Muscle of leg (tissue), 16 donors: ENCODE measurements at places on chromosomes 1 and 21.

DNA sequence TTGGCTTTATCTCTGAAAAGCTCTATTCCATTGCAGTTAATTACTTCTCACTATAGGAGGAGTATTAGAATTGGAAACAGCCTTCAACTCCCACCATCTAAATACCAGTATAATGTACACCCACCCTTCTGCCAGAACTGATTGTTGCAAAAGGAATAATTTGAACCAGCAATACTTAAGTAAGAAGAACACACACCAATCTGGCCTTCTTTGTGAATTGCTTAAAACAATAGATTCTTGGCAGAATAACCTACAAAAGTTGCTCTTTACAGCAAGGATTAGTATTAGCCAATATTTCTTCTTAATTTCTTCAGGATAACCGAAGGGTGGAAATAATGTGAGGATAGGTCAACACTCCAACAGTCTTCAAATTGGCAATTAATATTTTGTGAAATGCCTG is 54.9 kb upstream of the ADAMTS5 start:
- DNase-seq = peak; percentile 22

DNA sequence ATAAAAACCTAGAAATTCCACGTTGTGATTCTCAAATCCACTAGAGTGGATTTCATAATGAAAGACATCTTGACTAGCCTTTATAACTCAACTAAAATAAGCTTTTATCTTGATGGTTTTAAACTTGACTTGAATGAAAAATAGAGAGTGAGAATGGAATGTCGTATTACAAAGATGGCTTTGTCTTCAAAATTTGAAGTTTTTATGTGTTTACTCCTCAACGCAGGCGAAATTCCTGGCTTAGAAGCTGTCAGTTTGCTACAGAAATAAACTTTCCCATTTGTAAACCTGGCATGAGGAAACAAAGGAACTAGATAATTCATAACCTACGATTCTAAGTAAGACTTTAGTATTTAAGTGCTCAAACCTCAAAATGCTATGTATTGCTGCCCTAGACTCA is 90.0 kb upstream of the KRTAP19-8 start:
- DNase-seq = no peak

DNA sequence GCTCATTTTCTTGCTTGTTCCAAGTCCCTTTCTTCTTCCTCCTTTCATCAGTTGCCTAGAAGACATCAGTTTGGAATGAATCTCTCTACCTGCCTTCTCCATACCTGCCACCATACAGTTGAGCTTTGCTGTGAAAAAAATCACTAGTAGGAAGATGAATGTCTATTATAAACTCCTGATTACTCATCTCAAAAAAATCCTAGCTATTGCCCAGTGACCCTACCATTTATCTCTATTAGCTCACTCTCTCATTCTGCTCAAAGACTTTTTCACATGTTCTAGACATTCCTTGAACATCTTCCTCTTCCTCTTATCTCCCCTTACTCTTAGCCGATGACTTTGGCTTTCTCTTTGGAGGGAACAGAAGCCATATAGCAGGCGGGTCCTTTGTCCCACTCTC is 49.7 kb upstream of the HMGB4 start:
- DNase-seq = no peak

DNA sequence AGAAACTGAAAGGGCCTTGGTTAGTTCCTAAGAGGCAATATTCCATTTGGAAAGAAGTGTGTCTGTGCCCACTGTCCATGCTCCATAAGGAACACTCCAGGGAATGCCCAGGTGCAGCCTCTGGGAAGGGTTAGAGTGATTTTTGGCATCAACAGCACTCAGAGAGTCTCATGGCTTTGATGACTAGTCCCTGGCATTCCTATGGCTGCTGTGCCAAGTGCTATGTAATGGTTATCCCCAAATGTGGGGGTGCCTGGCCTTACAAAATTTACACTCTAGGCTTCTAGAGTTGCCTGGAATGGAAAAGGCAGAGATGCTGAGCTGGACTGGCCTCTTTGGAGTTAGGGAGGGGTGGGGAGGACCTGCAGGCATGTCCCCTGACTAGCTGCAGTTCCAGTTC is 75.0 kb upstream of the BCAR3 start:
- no peak for DNase-seq

DNA sequence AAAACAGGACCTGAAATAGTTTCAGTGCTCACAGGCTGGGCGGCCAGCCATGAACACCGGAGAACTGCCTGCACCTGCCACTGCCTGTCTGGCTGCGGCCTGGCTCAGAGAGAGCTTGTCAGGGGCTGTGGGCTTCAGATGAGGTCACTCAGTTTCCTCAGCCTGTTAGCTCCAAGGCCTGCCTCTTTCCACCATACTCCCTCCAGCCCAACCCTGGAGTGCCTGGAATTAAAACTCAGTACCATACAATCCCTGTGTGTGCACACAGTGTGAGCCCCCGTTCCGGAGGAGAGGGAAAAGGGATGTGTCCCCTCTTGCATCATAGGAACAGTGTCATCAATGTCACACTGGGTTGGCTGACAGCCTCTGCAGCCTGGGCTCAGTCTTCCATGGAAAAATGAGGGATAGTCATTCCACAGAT is 16.2 kb downstream of the CACNA1S start:
- DNase-seq = peak; percentile 86

DNA sequence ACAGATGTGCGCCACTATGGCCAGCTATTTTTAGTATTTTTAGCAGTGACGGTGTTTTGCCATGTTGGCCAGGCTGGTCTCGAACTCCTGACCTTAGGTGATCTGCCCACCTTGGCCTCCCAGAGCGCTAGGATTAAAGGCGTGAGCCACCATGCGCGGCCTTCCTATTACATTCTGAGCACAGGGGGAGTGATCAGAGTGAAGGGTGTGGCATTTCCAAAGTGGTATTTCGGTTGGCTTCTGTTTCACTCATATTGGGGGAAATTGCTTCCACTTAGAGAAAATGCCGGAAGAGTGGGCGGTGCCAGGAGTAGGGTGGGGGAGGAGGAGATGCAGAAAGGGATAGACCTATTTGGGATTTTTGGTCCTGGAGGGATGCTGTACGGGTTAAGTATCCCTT is 4.3 kb downstream of the PIK3CD start:
- DNase-seq = no peak

- peak; percentile 52 for DNase-seq
These were observed 250.1 kb downstream of the KAZN start for GRCh38 chr1:14848625-14849024.

DNA sequence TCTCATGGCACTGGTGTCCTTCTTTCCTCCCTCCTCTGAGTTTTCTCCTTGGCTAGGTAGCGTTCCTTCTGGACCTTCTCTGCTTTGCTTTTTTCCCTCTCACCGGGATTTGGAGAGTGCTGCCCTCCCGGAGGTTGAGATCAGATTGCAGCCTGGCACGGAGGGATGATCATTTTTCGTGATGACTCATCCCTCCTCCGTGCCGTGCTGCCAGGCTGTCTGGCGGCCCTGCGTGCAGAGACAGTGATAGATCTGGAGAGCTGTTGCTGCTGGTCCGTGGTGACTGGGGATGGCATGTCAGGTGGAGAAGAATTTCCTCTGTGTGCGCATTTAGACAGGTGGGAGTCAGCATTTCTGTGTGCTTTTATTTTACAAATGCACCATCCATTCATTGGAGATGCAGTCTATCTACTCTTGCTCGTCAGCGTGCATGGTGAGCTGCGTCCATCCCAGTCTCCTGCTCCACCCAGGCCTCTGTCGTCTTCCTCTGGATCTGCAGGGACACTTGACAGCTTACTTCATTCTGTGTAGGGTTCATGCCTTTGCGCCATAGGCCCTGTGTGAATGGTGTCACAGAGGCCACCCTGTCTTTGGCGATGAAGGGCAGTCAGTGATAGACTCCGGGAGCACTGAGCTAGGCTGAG is 104.4 kb downstream of the PCBP3 start:
- peak; percentile 51 for DNase-seq

- no peak for DNase-seq
These were observed 20.7 kb downstream of the IRF2BP2 start for GRCh38 chr1:234589064-234589800.

GRCh38 chr1:243477731-243478290 is 222.0 kb downstream of the SDCCAG8 start:
- no peak for DNase-seq

- no peak for DNase-seq
These were observed at the start of gene ACTRT2 for GRCh38 chr1:3021233-3021671. Gene ACTRT2, plus strand, starts transcription at chr1:3021467. Its CDS starts 220 bp downstream, at chr1:3021687.

GRCh38 chr1:153799016-153799415 is 23.8 kb downstream of the SLC27A3 start:
- no peak for DNase-seq

DNA sequence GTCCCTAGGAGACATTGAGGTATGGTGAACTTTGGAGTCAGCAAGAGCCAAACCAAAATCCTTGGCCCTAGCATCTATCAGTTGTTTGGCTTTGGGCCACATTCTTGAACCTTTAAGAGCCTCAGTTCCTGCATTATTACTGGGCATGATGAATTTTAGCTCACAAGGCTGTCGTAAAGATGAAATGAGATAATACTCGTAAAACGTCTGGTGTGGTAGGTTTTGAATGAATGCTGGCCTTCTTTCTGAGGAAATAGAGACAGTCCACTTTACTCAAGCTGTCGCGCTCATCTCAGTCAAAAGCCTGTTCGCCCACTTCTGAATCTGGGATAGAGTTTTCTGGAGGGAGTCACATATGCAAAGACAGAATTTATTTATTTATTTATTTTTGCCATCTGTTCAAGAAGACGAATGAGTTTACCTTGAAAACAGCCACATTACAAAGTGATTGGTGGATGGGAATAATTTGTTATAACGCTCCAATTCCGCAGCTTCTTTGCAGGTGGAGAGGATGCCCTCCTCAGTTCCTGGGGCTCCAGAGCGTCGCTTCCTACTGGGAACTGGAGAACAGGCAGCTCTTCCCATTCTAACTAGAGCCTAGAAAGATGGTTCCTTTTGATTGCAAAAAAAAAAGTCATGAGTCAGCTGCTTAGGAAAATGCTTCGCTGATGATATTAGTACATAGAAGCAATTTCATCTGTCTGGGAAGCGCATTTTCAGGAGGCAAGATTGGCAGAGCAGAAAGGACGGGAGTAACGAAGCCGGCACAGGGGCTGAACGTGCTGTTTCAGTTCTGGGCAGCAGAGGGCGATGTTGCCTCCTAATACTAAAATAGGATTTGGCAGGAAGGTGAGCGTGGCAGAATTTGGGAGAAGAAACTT is 49.9 kb upstream of the CYP2J2 start:
- peak; percentile 82 for DNase-seq

GRCh38 chr1:186739515-186739914 is 59.3 kb upstream of the PTGS2 start:
- no peak for DNase-seq

DNA sequence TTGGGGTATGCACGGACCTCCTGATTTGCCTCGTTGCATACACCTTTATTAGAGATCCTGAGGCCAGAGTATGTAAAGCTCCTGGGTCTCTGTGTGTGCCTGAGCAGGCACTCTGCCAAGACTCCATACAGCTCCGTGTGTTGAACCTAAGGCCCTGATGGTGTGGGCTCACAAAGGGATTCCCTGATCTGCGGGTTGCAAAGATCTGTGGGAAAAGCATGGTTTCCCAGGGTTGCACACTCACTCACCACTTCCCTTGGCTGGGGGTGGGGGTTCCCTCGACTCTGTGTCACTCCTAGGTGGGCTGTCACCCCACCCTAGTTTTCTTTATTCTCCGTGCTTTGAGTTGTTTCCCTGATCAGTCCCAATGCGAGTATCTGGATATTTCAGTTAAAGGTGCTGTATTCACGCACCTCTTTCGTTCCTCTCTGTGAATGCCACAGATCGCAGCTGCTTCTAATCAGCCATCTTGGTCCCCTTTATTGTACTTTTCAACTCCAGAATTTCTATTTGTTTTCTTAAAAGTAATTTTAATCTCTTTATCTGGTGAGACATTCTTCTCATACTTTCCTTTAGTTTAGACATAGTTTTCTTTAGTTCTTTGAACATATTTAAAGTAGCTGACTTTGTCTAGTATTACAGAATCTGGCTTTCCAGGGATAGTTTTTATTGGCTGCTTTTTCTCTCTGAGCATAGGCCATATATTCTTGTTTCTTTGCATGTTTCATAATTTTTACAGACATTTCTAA is 39.0 kb upstream of the F3 start:
- DNase-seq = no peak
